ENCODE measurements at places on chromosomes 12 and 14.
A peak's percentile ranks its signal among the peaks of the same experiment; 100 is the strongest.

- no peak for DNase-seq
Measured at GRCh38 chr12:28537474-28537873, 347.2 kb downstream of the CCDC91 start.

GRCh38 chr12:27843714-27844245, 63.7 kb upstream of the MANSC4 start:
- DNase-seq, result no peak

GRCh38 chr12:1474041-1474573, 120.3 kb downstream of the FBXL14 start:
- no peak for DNase-seq

DNA sequence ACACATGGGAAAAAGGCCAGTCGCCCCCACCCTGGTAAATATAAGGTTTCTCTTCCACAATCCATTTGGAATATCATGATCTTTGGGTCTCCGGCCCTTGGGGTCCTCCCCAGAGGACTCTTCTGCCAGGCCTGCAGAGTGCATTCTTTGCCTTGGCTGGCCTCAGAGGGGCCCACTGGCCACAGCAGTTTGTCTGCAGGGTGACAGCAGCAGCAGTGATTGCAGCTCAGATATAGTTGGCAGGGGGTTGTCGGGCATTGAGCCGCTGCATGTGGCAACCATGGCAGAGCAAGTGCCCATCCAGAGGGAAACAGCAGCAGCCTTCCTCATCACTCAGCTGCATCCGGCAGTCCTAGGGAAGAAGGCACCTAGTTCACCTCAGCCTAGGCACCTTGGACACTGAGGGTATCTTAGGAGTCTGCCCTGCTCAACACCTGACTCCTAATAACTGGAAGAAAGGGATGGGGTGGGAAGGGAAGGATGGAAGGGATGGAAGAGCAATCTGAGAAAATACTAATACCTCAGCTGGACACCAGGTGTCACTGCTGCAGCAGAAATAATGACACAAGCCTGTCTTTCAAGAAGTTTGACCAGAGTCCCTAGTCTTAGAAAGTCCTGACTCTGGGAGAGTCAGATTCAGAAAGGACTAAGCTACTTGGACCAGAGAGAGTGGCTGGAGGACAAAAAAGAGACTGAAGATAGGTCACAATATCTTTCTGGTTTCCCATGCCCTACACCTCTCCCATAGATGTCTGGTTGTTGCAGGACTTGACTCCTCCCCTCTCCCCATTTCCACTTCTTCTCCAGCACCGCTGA, 8.9 kb downstream of the AJUBA start:
- peak; percentile 55 for DNase-seq

DNA sequence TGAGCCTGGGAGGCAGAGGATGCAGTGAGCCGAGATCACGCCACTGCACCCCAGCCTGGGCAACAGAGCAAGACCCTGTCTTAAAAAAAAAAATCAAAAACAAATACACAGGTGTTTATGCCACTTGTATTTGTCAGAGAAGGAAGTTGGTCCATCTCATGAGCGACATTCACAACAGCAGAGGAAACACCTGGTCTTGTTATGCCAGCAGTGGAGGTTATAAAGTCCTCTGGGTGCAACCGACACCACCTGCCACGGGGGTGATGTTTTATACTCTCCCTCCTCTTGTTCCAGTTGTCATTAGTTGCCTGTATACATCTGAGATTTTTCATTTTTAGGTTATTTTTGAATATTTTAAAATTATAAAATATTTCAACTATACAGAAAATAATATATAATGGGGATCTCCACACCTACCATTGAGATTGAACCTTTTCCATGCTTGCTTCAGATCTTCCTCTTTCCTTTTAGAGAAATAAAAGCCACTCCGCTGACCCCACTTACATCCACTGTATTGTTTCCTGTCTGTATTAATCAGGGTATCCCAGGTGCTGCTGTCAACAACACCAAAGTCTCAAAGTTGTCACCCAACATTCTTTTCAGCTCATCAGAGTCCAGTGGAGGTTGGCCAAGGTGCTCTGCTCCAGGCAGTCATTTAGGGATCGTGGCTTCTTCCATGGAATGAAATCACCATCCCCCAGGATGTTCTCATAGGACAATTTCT, 65.1 kb downstream of the RNFT2 start:
- DNase-seq, result no peak

DNA sequence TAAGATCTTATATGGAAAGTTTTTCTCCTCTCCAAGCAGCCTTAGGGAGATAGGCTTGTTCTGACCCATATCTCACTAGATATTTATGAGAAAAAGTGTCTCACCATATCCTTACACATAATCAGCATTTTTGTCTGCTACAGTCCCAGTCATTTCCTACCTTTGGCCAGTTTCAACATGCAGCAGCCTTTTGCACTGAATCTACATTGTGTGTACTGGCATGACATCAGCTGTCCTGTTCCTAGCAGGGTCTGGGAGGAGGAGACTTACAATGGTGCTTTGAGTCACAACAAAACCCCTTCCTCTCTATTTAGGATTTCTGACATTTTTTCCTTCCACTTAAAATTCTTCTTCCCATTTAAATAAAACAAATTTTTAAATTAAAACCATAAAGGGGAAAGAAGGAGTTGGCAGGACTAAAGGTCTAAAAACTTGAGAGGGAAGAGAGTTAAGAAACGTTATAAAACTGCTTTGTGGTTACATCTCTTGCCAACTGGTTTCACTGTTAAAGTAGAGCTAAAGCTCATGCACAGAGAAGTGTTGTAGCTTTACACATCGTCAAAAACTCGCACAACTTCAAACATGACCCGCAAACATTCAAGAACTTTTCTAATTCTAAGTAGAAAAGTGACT, 53.3 kb upstream of the CERS5 start:
- peak; percentile 54 for DNase-seq

DNA sequence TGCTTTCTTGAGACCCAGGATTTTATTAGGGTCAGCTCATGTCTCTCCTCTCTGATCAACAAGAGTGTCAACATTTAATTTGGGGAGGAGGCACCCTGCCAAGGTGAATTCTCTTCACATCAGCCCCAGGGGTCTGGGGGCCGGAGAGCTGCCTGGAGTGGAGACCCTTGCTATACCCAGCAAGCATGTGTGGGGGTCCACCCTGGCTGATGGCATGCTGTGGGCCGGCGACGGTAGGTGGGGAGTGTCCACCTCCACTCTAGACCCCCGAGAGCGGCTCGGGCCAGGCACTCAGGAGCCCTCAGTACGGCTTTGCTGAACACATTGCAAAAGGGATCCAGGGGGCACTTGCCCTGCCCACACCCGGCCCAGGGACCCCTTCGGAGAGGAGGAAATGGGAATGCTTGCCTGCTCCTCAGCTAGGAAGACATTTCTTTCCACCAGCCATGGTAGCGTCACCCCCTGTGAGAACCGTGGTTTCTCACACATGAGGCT, 10.4 kb downstream of the MEG3 start:
- DNase-seq, result no peak

DNA sequence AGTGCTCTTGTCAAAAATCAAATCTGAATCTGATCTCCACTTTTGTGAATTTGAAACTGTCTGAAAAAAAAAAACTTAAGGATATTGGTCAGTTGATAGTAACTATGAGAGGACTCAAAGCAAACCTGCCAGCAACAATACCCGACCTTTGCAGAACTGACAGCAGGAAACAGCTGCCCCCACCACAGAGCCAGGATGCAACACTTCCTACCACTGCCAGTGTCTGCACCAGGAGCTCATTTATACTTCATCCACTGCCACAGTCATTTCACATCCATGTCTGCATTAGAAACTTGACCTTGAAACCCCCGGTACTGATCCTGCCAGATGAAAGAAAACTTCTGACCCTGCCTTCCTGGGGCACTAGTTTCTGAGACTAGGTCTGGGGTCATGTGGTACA, 27.4 kb upstream of the RXYLT1 start:
- DNase-seq, result peak; percentile 58

- DNase-seq, result no peak
Measured at GRCh38 chr14:42141328-42141727, 534.7 kb downstream of the LRFN5 start.

DNA sequence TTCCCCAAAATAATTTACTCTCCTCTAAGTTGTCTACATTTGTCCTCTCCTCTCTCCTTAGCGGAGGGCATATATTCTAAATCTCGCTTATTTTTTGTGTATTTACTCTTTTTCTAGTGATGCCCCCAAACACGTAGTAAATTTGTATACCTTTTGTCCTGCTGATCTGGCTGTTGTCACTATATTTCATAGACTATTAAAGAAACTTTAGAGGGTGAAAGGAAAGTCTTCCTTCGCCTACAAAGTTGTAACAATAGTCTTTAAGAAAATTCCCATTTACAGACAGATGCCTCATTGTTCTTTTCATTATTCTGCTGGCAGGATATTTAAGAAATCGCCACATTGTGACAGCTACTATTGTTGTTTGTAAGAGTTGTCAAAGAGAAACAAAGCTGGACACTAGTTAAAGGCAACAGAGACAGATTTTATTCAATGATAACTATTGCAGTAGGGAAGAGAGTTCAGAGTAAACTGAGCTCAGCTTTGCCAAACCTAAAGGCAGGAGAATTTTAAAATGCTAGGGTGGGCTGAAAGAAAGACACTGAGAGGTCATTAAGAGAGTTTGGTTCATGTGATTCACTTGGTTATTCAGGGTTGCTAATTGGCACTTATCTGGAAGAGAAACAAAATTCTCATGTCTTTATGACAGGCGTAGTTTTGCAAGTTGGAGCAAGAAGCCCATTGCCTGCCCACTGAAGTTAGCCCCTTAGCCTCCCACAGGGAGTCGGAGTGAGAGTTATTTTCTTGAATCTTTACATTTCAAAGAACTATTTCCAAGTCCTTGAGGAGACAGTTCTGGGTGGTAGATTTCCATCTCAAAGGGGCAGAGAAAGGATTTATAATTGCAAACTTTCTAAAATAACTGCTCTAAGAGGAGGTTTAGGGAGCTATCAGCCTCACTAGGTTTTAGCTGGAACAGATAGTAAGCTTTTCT, 1272.5 kb upstream of the SEL1L start:
- no peak for DNase-seq

DNA sequence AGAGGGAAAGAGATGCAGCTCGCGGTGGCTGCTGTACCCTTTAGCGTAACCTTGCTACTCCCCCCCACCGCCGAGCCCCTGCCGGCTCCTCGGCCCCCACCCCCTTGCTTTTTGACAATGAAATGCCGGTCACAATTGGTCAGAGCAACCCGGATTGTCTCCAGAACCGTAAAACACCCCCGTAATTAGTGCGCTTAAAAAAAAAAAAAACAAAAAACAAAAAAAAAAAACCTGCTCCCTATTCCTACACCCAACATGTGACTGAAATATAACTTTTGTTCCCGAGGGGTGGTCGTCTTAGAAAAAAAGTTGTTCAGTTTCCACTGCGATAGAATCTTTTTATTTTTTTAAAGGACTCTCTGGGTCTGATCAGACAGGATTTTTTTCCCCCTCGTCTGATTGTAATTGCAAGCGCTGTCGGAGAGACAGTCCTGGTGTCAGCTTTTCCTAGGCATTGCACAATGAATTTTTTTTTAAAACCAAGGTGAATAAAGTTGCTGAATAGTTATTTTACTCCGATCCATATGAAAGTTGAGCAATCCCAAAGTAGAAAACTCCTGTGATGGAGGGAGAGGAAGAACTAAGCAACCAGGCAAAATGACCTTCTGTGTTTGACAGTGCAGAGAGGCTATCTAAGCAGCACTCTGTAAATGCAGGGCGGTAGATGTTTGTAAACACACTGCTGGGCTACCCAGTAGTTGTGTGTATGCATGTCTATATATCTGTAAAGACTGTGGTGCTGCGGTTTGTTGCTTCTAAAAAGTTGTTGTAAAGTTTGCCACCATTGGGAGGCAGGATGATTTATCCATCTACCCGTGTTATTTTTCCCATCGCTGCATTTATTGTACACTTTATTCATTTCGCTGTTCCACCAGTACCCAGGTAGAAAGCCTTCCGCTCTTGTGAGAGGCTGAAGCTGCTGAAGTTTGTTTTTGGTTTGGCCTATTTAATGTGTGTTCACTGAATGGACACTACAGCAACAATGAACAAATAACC, 1.1 kb downstream of the ETV6 start:
- peak; percentile 44 for DNase-seq
